ENCODE measurements at places on chromosomes 12 and 14. TPM values are rescaled to one million over a fixed set of nuclear protein-coding genes. Genes with fewer than 3 reads are reported as not detected.

DNA sequence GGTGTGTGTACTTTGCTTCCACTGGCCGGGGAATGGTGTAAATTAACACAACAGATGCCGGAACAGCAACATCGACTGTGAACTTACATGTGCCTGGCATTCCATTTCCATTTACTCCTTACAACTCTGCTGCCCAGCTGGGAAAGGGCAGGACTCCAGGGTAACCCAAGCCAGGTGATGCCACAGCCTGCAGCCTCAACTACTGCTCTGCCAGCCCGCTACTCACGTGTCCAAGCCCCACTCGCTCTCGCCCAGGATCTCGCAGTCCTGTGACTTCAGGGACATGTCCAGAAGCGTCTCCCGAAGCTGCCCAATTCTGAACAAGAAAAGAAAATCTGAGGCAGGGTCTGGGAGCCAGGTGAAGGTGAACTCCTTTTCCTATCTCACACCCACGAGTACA is 10.7 kb downstream of the ABCD4 start:
- H3K27ac ChIP-seq: no peak overlapping the region
- H3K4me3 ChIP-seq: no peak overlapping the region
- H3K36me3 ChIP-seq: peaks cover 68% of the 10 kb centered on the region
- no peaks in the 10 kb centered on the region for H3K4me1 ChIP-seq
- DNase-seq: no peak
- no peaks in the 10 kb centered on the region for H3K27me3 ChIP-seq

- no peaks in the 10 kb centered on the region for H3K27me3 ChIP-seq
- no peaks in the 10 kb centered on the region for H3K4me1 ChIP-seq
- H3K4me3 ChIP-seq: peak overlapping the region; percentile 78
Measured at GRCh38 chr12:7961395-7962178, 25.6 kb upstream of the SLC2A3 start.

GRCh38 chr14:33946679-33947476 is 4.0 kb downstream of the EGLN3 start:
- H3K36me3 ChIP-seq: no peaks in the 10 kb centered on the region
- peak overlapping the region; percentile 10 for H3K27ac ChIP-seq
- H3K4me3 ChIP-seq: peak overlapping the region; percentile 53
- no peaks in the 10 kb centered on the region for H3K27me3 ChIP-seq

TC2N gene
- total RNA-seq: 172 TPM

DHH gene
- total RNA-seq: 2.4 TPM
